ENCODE measurements at places on chromosomes 11 and 22.

- DNase-seq: no peak
Observed at GRCh38 chr22:28013611-28014010, 94.6 kb upstream of the PITPNB start.

GRCh38 chr22:47030143-47030661 lies 267.8 kb downstream of the TBC1D22A start:
- DNase-seq: no peak

- DNase-seq: no peak
Observed at GRCh38 chr22:23516304-23516703, 63.8 kb downstream of the IGLL1 start.

DNA sequence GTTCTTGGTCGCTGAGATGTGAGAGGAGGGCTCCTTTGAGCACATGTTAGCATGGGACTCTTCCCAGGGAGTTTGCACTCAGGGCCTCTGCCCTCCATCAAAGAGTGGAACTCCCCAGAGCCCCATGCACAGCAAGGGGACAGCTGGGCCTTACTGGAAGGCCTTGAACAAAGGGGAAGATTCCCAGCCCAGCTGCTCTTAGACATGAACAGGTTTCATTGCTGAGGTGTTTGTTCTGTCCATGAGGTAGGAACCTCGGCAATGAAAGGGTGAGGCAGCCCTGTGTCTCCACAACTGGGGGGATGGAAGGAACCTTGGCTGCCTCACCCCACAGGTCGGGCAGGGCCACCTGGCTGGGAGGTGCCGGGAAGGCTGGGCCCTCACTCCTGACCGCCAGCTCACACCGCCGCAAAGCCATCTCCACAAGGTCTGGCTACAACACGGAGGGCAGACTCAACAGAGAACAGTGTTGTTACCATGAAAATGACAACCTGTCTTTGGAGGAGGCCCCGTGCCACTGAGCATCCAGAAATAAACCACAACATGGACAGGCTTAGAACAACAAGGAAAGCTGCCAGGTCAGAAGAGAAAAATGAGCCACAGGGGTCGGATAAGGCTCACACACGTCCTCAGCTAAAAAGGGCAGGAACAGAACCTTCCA lies 3.2 kb downstream of the DERL3 start:
- DNase-seq: no peak

DNA sequence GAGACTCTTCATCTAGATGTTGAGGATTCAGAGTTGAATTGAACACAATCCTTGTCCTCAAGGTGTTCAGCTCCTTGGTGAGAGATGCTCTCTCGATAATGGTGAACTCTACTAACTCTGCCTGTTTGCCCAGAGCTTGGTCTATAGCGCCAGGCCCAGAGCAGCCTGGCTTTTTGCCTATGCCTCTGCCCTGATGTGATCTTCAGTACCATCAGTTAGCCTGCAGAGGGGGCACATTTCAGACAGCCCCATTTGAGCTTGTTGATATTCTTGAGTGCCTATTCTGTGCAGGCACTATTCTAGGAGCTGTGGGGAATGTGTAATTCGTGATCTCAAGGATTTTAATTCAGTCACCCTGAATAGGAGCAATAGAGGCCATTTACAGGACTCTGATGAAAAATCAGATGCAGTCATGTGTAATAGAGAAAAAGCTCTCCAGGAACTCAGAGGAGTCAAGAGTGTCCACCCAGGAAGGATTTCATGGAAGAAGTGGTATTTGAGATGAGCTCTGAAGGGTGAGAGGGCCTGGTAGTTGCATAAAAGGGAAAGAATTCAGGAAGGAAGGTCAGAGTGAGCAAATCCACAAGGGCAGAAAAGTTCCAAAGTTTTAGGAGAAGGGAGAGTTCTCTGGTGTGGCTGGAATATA lies 19.3 kb downstream of the GTPBP1 start:
- DNase-seq: peak; percentile 83

DNA sequence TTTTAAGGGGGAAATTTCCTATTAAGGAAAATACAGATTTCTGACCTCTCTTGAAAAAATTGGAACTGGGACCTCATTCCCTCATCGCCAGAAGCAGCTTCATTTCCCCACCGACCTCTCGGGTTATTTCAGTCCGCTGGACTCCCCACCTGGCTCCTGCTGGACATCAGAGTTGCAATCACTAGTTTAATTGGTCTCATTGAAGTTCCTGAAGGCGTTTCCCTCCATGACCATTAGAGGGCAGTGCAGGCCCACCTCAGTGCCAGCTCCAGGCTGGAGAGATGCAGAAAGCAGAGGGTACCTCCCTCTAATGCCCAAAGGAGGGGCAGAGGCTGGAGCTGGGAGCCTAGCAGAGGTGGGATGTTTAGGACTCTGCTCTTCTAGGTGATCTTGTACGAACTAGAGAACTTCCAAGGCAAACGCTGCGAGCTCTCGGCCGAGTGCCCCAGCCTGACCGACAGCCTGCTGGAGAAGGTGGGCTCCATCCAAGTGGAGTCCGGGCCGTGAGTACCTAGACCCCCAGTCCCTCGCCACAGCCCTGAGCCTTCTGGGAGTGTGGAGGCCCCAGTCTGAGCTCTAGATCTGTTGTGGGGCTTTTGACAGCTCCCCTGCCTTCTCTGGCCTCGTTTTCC lies 2.7 kb downstream of the CRYBB3 start:
- peak; percentile 53 for DNase-seq

- DNase-seq: no peak
Observed at GRCh38 chr11:125343086-125343717, 152.9 kb downstream of the FEZ1 start.

DNA sequence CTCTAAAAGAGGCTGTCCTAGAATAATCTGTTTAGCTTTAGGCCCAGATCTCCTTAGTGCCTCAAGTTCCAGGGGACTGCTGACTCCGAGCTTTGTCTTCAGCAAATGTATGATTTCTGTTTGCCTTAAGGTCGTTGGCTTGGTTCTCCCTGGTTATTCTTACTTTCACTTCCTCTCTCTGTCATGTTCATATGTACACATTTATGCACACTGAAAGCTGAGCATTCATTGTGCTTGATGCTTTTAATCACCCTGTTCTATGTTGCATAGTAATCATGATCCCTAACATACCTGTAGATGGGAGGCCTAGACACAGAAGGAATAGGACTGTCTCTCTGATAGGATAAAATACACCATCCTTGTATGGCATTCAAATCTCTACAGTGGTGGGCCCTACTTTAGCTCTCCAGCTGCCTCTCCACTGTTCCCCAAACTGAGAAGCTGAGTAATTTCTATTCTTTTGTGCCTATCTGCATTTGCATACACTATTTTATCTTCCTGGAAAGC lies 7.2 kb downstream of the PPFIBP2 start:
- DNase-seq: no peak

DNA sequence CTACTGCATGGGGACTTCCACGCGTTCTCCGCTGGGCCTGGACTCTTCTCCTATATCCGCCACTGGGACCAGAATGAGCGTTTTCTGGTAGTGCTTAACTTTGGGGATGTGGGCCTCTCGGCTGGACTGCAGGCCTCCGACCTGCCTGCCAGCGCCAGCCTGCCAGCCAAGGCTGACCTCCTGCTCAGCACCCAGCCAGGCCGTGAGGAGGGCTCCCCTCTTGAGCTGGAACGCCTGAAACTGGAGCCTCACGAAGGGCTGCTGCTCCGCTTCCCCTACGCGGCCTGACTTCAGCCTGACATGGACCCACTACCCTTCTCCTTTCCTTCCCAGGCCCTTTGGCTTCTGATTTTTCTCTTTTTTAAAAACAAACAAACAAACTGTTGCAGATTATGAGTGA lies 7.7 kb downstream of the SLC3A2 start:
- DNase-seq: no peak

DNA sequence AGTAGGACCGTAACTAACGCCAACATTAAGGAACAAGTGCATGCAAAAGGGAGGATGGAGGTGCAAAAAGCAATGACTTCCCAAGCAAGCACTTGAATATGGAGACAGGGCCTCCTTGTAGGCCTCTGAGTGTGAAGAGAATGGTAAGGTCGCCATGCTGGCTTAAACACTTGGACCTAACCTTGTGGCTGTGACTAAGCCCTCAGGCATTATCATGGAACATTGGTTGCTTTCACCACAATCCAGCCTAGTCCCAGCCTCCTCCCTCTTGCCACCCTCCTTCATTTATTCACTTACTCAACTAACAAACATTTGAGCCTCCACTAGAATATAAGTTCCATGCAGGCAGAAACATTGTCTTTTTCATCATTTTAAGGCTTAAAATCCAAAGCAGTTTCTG lies 11.9 kb upstream of the SYTL2 start:
- no peak for DNase-seq

- no peak for DNase-seq
Observed at GRCh38 chr11:14821031-14821430, 71.0 kb downstream of the CYP2R1 start.

Data from DMS53 (cell line).